Lung microvascular endothelial cell (primary cell): ENCODE measurements at places on chromosomes 12 and 14. TPM values are rescaled to one million over a fixed set of nuclear protein-coding genes. Genes with fewer than 3 reads are reported as not detected.

Gene KRT72
- total RNA-seq = not detected in 2 replicates

Gene KLRF1
- 0.20 TPM in 1 of 2 replicates, not detected in the other for total RNA-seq

Gene PROX2
- not detected in 2 replicates for total RNA-seq

Gene KRT74
- total RNA-seq = not detected in 2 replicates

Gene PAPLN
- total RNA-seq = 16.3 and 48.4 TPM in 2 replicates
